Ecto neural progenitor cell (in vitro differentiated cells): ENCODE measurements at places on chromosomes 2 and 18.
A peak's percentile ranks its signal among the peaks of the same experiment; 100 is the strongest.

GRCh38 chr2:132430895-132431294, 14.3 kb downstream of the GPR39 start:
- no peak for DNase-seq

GRCh38 chr18:33665187-33665586, 87.2 kb downstream of the ASXL3 start:
- DNase-seq: no peak

DNA sequence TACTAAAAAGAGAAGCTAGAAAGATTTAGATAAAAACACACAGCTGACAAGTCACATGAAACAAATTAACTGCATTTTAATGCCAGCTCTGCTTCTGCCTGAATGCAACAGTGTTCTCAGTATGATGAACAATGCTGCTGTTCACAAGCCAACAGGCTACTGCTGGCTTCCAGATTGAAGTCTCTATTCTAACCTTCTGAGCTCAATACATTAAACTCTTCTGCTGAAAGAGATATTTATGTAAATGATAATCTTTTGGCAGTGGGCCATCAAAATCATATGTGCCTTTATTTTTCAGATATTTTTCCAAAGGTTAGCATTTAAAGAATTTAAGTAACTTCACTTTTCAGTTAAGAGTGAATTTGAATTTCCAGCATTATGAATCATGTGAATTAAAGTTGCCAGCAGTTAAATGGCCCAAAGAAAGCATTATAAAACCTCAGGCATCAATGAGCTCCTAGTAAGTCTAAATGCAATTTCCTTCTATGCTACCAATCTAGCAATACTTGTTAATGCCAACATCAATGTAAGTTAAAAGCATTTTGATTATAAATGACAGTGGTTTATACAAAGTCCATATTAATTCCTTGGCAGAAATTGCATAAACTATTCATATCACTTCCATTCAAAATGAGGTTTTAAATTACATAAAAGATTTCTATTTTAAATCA, 72.4 kb downstream of the ID2 start:
- DNase-seq: no peak

GRCh38 chr2:11925295-11926066, 179.0 kb downstream of the LPIN1 start:
- no peak for DNase-seq

DNA sequence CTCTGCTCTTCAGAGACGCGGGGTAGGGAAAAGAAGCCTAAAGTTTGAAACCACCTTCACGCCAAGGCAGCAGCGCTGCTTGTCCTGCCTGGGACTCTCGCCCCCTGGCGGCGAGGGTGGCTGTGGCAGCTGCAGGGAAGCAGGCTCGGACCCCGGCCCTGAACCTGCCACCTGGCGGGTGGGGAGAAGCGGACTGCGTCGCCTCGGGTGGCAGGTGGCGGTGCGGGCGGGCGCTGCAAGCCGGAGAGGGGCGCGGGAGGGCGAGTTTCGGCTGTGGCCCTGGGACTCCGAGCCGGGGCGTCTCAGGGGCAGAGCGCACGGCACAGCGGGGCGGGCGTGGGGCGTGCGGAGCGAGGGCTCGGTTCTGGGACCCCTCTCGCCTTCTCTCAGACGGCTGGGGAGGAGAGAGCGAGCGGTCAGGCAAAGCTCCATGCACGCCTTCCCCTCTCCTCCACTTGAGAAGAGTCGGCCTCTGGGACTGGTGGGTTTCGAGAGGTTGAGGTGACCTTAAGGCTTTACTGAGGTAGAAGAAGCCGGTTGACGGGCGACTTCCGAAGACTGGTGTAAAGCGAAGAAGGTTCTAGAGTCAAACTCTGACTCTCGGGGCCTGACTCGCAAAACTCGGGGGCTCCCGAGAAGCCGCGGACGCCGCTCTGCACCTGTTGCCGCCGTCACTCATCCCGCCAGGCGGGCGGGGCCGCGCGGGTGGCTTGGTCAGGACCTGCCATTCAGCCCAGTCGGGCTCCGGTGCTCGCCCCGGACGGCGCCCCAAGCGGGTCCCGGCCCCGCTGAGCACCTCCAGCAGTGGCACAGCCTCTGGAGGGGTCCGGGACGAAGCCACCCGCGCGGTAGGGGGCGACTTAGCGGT, 1.1 kb upstream of the BOLL start:
- peak; percentile 83 for DNase-seq
